ENCODE measurements at places on chromosomes 4 and X. TPM values are rescaled to one million over a fixed set of nuclear protein-coding genes. Genes with fewer than 3 reads are reported as not detected.

DNA sequence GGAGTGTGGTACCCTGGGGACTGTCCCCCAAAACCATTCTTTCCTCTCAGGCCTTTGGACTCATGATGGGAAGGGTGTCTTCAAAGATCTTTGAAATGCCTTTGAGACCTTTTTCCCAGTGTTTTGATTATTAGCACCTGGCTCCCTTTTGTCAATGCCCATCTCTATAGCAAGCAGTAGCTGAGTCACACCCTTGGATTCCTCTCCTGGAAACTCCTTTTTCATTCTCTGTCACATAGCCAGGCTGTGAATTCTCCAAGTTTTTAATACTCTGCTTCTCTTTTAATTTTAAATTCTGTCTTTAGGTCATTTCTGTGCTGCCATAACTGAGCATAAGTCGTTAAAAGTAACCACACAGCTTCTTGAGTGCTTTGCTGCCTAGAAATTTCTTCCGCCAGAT lies 29.7 kb downstream of the IL21 start:
- DNase-seq: no peak

- no peak for DNase-seq
Measured at GRCh38 chr4:81180916-81181315, 34.1 kb downstream of the PRKG2 start.

DNA sequence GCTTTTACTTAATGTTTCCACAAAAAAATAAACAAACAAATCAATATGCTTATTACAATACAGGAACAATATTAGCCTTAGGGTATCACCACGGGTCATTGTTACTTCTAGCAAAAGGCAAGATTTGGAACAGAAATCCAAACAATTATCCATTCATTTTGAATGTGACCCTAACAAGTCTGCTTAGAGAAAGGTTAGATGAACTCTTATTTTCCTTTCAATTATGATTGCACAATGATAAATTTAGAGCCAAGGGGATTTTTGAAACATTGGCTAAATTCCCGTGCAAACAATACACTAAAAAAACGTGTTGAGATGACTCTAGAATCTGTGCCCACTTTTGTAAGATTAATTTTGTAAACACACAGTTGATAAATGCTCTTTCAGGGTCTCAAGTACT lies 474.7 kb downstream of the PCDH7 start:
- no peak for DNase-seq

DNA sequence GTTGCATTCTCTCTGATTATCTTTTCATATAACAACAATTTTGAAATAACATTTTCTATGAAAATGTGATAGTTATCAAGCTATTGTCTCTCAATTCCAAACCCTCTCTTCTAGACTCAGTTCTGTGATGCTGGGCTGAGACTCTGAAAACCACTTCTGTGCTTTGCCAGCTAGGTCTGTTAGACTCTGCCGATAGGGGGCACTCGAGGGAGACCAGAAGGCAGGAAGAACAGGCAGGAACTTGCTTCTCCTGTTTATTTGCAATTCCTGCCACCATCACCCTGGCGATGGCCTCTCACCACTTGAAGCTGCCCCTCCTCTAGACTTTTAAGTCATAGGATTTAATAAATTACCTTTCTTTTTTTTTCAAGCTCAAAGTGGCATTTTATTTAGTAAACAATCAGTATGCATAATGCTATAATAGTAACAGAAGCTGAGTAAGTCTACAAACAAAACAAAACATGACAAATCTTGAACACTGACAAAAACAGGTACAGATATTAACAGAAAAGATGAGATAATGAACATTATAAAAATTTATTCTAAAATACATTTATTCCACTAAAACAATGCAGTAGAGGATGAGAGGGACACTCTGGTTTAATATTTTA lies 49.7 kb downstream of the RASL11B start:
- DNase-seq: peak; percentile 57

Gene AKAP14
- total RNA-seq: not detected

Gene DUX4
- not detected for total RNA-seq

Gene GAGE2A
- total RNA-seq: not detected

- no peak for DNase-seq
Measured at GRCh38 chrX:124518885-124519284, 172.5 kb downstream of the SH2D1A start.

- no peak for DNase-seq
Measured at GRCh38 chr4:57580710-57581599, 470.8 kb upstream of the IGFBP7 start.

Gene RAB40AL
- total RNA-seq: 0.21 TPM

Gene PAGE2B
- total RNA-seq: 0.52 TPM

Gene KLHL2
- 28.0 TPM for total RNA-seq

- no peak for DNase-seq
Measured at GRCh38 chr4:122798101-122798500, 28.5 kb upstream of the FGF2 start.

Gene ARX
- total RNA-seq: not detected

Gene AKAP4
- not detected for total RNA-seq

DNA sequence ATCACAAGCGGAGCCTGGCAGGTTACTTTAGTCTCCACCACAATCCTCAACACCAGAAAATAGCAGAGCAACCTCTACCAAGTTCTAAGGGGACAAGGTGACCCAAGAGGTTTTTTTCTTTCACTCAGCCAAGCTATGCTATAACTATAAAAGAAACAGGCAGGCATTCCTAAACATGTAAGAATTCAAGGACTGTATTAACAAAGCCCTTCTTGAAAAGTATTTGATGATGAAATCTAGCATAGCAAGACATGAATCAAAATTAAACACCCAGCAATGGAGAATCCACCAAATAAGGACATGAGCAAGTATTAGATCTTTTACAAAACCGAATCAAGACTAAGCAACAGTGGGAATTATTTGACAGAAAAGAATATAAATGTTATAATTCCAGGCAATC lies 25.7 kb upstream of the C1QTNF7 start:
- no peak for DNase-seq

Gene RNF212
- 3.3 TPM for total RNA-seq

Gene SPANXC
- not detected for total RNA-seq

DNA sequence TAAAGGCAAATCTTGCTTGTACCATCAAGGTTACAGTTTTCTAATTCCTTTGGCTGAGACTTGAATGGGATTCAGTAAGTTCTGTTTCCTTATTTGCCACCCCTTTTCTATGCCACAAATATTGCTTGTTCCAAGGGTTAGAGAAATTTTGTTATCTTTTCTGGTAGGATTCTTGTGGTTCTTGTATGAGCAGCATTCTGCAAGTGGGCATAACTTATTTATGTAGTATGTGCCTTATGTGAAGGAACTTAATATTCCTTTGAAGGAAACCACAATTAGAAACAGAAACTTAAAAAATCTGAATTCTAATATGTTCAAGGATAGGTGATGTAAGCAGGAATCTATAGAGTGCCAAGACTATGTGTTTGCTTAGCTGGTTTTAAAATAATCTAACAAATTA lies 53.1 kb upstream of the TSPAN5 start:
- no peak for DNase-seq

GRCh38 chrX:48541140-48541814 lies 1.8 kb downstream of the TBC1D25 start:
- no peak for DNase-seq

DNA sequence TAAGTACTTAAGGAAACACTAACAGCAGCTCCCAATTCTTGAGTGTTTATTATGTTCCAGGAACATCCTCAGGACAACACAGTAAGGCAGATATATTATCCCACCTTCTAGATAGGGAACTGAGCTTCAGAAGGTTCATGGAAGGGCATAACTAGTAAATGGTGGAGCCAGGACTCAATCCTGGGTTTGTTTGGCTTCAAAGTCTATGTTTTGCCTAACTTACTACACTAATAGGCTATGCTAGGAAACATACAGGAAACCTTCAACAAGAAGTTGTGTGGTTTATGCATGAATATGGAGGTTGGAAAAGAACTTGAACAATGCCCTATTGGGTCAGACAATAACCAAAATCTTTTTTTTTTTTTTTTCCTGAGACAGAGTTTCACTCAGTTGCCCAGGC lies 72.5 kb upstream of the GPR34 start:
- DNase-seq: no peak

- no peak for DNase-seq
Measured at GRCh38 chr4:128162434-128162833, 101.3 kb downstream of the LARP1B start.

GRCh38 chr4:153495480-153496193 lies 29.5 kb downstream of the TMEM131L start:
- no peak for DNase-seq

DNA sequence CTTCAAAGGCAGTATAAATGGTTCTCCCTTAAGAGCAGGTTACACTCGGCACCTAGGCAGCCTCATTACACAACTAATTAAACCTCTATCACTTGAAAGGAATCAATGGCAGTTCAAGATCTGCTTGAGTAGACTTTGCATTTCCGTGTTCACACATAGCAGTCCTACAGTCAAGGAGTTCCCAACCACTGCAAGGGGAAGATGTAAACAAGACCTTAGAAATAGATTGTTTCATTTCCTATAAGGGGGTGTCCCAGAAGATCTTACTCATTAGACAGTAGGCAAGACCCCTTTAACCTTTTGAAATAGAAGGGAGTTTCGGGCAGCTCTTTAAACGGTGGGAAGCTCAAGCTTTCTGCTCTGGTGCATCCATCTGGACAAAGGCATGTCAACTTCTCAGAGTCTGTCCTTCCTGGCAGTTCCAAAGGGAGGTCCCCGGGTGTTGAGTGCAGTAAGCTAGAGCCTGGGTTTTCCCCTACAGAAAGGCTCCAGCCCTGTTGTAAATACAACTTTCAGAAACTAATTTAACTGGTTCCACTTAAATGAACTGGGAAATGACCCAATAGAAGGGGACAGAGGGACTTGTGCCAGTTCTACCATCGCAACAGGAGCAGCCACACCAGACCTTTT lies 150.8 kb downstream of the RBMX2 start:
- no peak for DNase-seq

DNA sequence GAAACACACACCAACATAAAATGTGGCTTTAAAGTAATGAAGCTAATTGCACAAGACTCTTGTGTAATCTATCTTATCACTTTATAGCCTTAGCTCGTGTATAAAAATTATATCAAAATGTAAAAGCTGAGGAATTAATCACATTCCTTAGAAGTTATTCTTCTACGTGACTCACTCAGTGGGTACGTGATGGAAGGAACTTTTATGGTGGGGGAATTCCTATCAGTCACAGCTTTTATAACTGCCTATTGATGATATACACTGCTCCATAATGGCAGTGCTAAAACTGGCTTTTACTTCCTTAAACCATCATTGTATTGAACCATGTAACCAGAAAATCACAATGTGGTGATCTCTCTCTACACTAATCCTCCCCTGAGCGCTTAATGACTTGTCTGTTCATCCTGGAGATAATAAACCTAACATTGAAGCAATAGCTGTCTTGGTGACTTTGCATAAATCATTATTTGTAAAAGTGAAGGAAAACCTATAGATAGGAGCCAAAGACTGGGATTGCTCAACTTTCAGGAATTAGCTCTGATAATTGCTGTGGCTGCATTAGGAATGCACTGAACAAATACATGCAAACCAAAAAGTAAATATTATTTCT lies 276.7 kb downstream of the GBA3 start:
- no peak for DNase-seq

Gene DMP1
- total RNA-seq: not detected

Gene PAGE3
- not detected for total RNA-seq

Gene RAI2
- 0.60 TPM for total RNA-seq

Gene SLC4A4
- total RNA-seq: 0.06 TPM

DNA sequence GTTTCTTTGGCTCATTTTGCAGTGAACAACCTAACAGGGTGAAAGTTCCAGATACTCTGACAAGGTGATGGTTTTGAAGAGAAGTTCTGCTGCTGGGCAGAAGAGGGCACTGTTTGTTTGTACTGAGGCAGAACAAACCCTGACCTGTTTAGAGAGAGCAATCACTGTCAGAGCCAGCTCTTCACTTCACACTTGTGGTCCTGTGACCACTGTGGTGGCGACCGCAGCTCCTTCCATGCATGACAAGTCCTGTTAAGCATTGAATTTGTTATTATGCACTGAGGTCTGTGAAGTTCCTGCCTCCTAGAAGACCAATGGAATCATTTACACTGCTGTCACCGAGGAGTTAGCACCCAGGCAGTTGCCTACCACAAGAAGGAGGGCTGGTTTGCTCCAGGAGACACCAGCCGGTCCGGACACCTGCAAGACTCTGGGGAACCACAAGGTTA lies 86.6 kb downstream of the ZNF330 start:
- DNase-seq: peak; percentile 76

GRCh38 chrX:40172401-40173142 lies 74.8 kb upstream of the BCOR start:
- DNase-seq: peak; percentile 36

Gene NPY2R
- total RNA-seq: not detected

- no peak for DNase-seq
Measured at GRCh38 chr4:91243132-91243531, 1060.6 kb upstream of the GRID2 start.

- no peak for DNase-seq
Measured at GRCh38 chr4:73343432-73343831, 60.7 kb upstream of the ALB start.

DNA sequence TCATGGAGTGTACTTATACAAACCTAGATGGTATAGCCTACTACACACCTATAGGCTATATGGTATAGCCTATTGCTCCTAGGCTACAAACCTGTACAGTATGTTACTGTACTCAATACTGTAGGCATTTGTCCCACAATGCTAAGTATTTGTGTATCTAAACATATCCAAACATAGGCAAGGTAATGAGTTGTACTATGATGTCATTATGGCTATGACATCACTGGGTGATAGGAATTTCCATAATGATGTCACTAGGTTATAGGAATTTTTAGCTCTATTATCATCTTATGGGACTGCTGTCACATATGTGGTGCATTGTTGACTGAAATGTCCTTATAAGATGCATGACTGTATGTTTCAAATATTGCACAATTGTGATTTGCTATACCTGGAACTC lies 5.5 kb upstream of the PAGE1 start:
- DNase-seq: no peak

DNA sequence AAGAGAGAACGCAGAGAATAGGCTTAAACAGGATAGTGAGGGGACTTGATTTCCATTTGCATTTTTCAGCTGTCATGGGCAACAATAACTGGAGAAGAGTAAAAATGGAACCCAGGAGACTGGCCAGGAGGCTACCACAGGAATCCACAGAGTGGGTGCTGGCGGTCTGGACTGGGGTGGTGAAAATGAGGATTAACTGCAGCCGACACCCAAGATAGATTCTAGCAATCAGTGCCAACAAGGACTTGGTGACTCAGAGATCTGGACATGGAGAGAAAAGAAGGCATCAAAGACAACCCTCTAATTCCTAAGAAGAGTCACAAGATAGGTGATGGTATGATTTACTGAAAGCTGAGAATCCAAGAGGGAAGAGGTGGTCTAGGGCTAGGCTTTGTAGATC lies 102.8 kb downstream of the ATP8A1 start:
- DNase-seq: no peak

- no peak for DNase-seq
Measured at GRCh38 chr4:53103481-53103880, 241.4 kb downstream of the RASL11B start.

GRCh38 chr4:150211799-150212445 lies 133.7 kb downstream of the DCLK2 start:
- DNase-seq: no peak

- DNase-seq: no peak
Measured at GRCh38 chr4:142974328-142974727, 128.2 kb upstream of the INPP4B start.

GRCh38 chr4:186953599-186954260 lies 230.1 kb upstream of the FAT1 start:
- no peak for DNase-seq

GRCh38 chr4:24984602-24985532 lies 45.9 kb downstream of the LGI2 start:
- DNase-seq: no peak

- DNase-seq: no peak
Measured at GRCh38 chr4:94762326-94762725, 4.6 kb downstream of the BMPR1B start.
